Effector memory CD8-positive, alpha-beta T cell (primary cell): ENCODE measurements at places on chromosomes 6 and 20.

GRCh38 chr6:89584539-89584938 lies 54.0 kb downstream of the LYRM2 start:
- H3K4me1 ChIP-seq: no peaks in the 10 kb centered on the region
- H3K4me3 ChIP-seq: no peak overlapping the region
- H3K36me3 ChIP-seq: no peaks in the 10 kb centered on the region
- DNase-seq: no peak

- H3K4me1 ChIP-seq: no peaks in the 10 kb centered on the region
- no peaks in the 10 kb centered on the region for H3K36me3 ChIP-seq
- H3K27ac ChIP-seq: no peak overlapping the region
- H3K4me3 ChIP-seq: no peak overlapping the region
- H3K27me3 ChIP-seq: no peaks in the 10 kb centered on the region
Measured at GRCh38 chr6:167547751-167548150, 222.9 kb downstream of the TTLL2 start.

DNA sequence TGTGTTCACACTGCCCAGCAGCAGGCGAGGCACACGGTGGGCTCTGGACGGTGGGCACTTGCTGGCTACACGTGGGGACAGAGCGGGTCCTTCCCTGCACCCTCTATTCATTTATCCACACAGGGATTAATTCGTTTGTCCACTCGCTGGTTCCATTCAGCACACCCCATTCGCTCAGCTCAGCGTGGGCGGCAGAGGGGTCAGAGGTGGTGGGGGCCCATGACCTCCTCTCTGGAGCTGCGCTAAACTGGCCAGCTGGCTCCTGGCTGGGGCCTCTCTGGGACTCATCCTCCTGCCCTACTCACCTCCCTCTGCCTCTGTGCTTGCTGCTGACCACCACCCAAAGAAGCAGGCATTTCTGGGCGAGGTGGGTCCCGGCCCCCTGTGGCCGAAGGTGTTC lies 21.4 kb upstream of the RBBP8NL start:
- H3K27me3 ChIP-seq: peaks cover 12% of the 10 kb centered on the region
- no peak for DNase-seq
- H3K36me3 ChIP-seq: no peaks in the 10 kb centered on the region

GRCh38 chr20:62217913-62218773 lies 1.9 kb downstream of the HRH3 start:
- no peak for DNase-seq
- peaks cover 80% of the 10 kb centered on the region for H3K27me3 ChIP-seq
- no peak overlapping the region for H3K27ac ChIP-seq
- H3K4me1 ChIP-seq: peaks cover 6% of the 10 kb centered on the region
- H3K4me3 ChIP-seq: no peak overlapping the region
- no peaks in the 10 kb centered on the region for H3K36me3 ChIP-seq

DNA sequence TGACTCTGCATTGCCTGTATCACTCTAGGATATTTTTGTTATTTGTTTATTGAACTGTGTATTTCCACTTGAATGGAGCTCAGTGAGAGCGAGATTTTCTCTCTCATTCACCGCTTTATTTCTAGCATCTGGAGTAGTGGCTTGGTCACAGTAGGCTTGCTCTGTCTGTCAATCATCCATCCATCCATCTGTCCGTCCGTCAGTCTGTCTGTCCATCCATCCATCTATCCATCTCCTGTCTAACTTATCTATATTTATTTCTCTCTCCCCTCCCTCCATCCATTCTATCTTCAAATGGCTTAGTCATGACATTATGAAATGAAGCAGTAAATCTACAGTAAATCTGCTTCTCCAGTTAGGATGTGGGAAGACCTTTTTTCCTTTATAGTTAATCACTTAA lies 94.6 kb downstream of the TIAM2 start:
- DNase-seq: no peak
- H3K27me3 ChIP-seq: no peaks in the 10 kb centered on the region
- no peak overlapping the region for H3K27ac ChIP-seq
- no peaks in the 10 kb centered on the region for H3K36me3 ChIP-seq
- H3K4me1 ChIP-seq: peaks cover 8% of the 10 kb centered on the region
- no peak overlapping the region for H3K4me3 ChIP-seq
